ENCODE measurements at places on chromosomes 6 and 20.

DNA sequence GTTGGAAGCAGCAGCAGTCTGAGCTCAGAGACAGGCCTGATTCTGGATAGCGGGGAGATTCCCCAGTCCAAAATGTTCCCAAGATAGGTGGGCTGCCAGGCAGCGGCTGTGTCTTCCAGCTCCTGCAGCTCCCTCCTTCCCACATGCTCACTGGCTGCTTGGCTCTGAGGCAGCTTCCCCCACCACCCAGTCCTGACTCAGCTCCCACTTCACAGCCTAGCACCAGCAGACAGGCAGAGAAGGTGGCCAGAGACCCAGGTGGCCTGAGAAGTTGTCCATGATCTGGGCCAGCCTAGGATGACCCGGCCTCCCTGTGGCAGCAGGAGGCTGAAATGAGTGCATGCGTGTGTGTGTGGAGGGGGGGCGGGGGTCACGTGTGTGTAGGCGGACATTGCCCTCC is 94.9 kb downstream of the MDGA1 start:
- no peak for DNase-seq

DNA sequence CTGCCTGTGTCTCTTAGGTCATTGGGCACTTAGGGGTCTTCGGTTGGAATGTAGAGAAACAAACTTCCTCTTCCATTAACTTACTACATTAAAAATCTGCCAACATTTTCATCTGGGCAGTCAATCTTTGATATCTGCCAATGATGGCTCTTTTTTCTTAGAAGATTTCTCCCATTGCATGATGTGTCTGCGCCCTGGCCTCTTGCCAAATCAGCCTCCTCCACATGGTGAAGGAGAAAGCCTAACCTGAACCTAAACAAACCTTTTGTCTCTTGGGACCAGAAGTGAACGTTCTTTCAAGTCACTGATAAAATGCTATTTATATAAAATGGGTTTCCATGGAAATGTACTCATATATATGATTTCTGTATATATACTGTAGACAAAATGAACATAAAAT is 998.9 kb upstream of the GJE1 start:
- no peak for DNase-seq

GRCh38 chr6:7241709-7242645 is 71.0 kb downstream of the SSR1 start:
- no peak for DNase-seq

DNA sequence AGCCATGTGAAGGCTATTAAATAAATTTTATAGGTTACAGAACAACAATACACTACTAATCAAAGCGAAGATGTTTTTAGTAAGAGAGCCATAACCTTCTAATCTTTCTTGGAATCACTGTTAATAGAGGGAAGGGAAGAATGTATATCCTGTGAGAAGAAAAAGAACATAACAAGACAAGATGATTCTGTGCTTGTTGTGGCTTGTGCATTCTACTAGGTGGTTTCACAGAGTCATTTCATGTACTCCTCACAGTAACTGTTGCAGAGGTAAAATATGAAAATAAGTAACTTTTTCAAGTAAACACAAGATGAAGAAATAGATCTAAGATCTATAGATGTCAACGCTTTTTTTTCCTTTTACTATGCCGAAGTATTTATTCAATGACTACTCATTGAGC is 116.9 kb upstream of the FAM83B start:
- no peak for DNase-seq

GRCh38 chr6:63609231-63609630 is 26.4 kb upstream of the PHF3 start:
- no peak for DNase-seq

DNA sequence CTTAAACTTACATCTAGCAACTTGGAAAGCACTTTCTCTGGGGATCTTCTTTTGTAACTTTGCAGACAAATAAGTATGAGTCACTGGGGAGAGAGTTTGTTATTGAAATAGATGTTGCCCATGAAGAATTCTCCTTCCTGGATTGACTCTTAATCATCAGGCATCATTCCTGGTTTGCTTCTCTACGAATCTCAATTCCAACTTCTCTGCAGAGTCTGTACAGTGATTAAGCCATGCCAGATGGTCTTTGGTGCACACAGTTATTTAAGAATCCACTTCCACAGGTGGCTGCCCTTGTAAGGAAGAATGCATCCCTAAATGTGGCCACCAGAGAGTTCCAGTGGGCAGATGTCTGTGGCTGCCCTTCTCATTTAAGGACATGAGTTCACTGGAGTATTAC is 25.7 kb downstream of the MYCT1 start:
- DNase-seq: no peak

DNA sequence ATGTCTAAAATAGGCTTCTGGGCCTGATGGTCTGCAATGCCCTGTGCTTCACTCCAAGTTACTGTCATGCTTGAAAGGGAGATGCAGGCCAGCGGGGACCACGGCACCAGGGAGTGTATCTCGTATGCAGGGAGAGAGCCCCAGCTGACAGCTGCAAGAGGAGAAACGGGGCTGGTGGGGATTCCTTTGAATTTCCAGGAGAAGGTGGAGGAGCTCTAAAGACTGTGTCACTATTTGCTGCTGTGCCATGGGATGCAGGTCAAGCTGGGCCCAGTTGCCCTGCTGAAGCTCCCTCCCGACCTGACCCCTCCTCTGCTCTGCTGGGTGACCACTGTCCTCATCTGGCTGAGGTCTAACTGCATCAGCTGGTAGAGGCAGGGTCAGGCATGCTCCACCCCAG is 989 bp downstream of the CST1 start:
- no peak for DNase-seq

DNA sequence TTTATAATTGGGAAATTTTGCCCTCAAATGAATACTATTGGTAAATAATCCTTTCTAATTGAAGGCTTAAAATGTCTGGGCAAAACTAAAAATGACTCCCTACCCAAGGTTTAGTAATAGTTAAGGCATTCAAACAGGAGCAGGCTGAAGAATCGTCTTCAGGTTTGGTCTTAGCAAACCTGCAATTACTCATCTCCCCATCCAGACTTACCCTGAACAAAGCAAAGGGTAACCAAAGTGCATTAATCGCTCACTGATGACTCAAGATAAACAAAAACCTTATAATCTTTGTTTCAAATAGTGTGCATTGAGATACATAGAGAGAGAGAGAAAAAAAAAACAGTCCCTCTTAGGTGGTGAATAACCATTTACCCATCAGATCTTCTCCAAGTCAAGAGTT is 225.5 kb downstream of the BMP2 start:
- DNase-seq: no peak

- DNase-seq: no peak
These were observed 35.5 kb upstream of the SYNJ2 start for GRCh38 chr6:157946053-157946617.

- DNase-seq: no peak
These were observed 28.3 kb downstream of the RNASET2 start for GRCh38 chr6:166927935-166928643.

DNA sequence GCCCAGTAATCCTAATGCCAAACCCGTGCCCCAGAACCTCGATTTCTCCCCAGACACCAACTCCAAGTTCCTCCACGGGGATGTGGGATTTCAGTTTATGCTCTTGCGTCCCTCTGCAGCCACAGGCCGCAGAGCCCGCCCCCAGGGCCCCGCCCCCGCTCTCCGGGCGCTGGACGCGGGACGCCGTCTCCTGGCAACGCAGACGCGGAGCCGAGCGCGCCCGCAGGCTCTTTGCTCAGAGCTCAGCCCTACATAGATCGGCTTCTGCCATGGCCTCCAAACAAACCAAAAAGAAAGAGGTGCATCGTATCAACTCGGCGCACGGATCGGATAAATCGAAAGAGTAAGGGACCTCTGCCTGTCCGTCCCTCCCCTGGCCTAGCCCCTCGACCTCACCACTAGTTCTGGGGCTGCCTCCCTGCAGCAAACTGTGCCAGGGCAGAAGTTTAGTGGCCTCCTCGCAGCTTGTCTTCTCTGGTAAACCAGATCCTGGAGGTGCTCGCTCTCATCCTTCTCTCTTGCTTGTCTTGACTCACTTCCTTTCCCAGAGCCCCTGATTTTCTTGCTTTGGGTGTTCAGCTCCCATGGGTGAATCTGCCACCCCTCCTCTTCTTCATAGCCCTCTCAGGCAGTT is at the start of gene ADGB:
Gene ADGB (plus strand): TSS at position 201 of the 634 bp plus-strand sequence. CDS start 69 bp downstream, at position 270.
- no peak for DNase-seq

DNA sequence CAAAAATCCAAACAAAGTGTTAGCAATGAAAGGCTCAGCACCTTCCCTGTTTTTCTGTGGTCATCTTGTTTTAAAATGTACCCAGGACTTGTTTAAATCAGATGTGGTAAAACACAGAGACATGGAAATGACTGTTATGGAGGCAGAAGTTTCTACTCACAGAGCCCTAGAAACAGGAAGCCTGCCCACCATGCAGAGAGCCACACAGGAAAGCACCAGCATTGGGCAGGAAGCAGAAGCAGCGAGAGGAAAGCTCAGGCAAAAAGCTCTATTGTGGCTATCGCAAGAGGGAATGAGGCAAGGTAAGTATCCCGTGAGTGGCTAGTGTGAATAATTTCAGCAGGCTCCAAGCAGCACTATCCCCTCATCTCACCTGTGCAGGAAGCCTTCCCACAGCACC is 42.8 kb downstream of the GPR6 start:
- DNase-seq: no peak

DNA sequence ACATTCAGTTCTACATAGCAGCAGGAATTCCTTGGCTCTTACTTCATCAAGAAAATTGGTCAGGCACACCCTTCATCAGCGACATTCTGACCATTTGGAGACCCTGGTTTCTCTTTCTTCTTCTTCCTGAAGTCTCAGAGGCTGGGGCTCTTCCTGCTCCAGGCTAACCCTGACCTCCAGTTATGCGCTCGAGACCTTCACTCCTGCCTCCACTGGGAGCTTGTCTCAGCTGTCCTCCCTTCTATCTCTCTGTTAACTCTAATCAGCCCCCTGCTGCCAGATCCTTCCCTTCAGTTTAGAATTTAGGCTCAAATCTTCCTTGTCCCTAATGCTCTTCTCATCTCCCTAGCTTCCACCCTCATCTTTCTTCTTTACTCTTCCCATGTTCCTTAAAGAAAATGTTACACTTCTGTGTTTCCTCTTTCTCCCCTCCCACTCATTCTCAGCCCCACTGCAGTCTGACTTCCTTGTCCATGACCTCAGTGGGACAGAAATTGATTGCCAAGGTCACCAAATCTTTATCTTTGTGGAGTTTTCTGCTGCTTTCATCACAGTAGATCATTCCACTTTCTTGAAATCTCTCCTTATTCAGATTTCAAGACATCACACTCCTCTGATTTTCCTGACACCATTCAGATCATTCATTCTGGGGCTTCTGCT is 8.4 kb upstream of the HLA-DOA start:
- DNase-seq: no peak

- no peak for DNase-seq
These were observed 101.4 kb upstream of the BEND6 start for GRCh38 chr6:56853541-56853940.

GRCh38 chr20:19495905-19496703 is 262.0 kb upstream of the RIN2 start:
- no peak for DNase-seq

GRCh38 chr6:117483645-117484016 is 1.2 kb downstream of the DCBLD1 start:
- no peak for DNase-seq

- no peak for DNase-seq
These were observed 79.1 kb downstream of the EYA2 start for GRCh38 chr20:46973766-46974165.

GRCh38 chr6:46284475-46284874 is 113.7 kb upstream of the ENPP5 start:
- no peak for DNase-seq

All from effector memory CD4-positive, alpha-beta T cell (primary cell).